ENCODE measurements at places on chromosomes 4 and X.

GRCh38 chrX:41317477-41318208, 16.3 kb upstream of the DDX3X start:
- DNase-seq = no peak

GRCh38 chrX:112888916-112889315, 48.3 kb upstream of the AMOT start:
- no peak for DNase-seq

GRCh38 chrX:143648705-143649104, 12.8 kb upstream of the SLITRK4 start:
- no peak for DNase-seq

GRCh38 chr4:72602396-72603376, 33.7 kb upstream of the ADAMTS3 start:
- DNase-seq = no peak

GRCh38 chr4:43835869-43836268, 612.7 kb downstream of the KCTD8 start:
- no peak for DNase-seq

DNA sequence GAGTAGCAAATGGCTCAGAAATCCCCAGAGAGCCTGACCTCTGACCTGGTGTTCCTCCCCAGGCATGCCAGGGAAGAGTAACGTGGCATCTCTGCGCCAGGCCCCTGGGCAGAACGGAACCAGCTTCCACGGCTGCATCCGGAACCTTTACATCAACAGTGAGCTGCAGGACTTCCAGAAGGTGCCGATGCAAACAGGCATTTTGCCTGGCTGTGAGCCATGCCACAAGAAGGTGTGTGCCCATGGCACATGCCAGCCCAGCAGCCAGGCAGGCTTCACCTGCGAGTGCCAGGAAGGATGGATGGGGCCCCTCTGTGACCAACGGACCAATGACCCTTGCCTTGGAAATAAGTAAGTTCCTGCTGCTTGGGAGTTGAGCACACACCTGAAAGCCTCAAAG, 83.4 kb upstream of the PACRGL start:
- no peak for DNase-seq

DNA sequence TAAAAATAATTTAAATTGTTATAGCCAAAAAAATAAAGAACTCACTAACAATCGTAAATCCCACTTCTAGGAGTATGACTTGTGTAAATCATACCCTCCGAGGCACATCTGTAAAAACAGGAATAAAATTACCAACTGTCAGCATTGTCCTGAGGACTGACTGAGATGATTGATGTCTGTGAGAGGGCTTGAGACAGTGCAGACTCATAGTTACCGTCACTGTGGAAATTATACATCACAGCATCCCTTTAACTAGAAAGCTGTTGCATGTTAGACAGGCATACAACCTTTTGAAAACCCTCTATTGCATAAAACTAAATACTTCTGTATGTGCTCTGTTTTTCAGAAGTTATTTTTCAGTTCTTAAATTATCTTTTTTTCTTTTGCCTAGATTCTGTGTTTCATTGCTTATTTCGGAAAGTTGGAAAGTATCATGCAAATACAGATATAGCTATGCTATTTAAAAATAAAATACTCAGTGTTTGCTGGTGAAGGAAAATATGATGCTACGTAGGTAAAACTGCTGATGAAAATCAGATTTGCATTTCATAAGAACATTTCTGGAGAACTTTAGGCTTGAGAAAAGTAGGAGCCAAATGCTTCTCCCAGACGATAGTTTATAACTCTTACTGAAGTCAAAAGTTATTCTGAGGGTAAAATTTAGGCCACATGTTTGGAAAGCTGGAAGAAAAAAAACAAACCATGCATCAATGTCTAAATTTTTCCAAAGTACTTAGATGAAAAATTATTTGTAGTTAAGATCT, 13.6 kb upstream of the RBPJ start:
- no peak for DNase-seq

DNA sequence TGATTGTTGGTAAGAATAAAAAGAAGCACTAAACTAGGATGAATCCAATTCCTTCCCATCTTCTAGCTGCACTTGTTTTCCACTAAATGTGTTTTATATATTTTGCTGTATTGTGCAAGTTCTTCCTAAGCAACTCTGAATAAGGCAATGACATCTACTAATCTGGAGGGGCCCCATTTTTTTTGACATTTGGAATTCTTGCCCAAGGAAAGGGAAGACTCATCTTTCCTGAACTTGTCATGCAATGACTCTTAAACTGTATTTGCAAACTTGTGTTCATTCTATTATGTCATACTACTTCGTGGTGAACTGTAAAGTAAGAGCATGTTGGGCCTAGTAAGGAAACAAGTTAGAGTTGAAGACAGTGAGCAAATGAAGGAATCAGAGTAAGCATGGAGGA, 45.9 kb downstream of the FREM3 start:
- no peak for DNase-seq

- no peak for DNase-seq
These were observed 44.8 kb downstream of the NPFFR2 start for GRCh38 chr4:72076562-72076961.

DNA sequence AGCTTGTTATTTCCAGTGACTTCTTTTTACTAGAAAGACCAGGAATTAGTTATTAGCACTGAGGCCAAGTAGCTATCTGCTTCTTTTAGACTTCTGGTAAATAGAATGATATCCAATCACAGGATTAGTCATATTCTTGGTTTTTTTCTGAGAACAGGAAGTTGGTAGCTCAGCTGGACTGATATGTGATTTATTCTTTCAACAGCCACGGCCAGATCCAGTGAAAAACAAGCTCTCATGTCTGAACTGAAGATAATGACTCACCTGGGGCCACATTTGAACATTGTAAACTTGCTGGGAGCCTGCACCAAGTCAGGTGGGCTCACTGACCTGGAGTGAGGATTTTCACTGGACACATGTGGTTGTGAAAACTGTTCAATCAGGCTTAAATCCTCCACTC, 48.6 kb downstream of the PDGFRA start:
- peak; percentile 39 for DNase-seq

GRCh38 chrX:154000051-154000450, 19.7 kb downstream of the IRAK1 start:
- DNase-seq = no peak

DNA sequence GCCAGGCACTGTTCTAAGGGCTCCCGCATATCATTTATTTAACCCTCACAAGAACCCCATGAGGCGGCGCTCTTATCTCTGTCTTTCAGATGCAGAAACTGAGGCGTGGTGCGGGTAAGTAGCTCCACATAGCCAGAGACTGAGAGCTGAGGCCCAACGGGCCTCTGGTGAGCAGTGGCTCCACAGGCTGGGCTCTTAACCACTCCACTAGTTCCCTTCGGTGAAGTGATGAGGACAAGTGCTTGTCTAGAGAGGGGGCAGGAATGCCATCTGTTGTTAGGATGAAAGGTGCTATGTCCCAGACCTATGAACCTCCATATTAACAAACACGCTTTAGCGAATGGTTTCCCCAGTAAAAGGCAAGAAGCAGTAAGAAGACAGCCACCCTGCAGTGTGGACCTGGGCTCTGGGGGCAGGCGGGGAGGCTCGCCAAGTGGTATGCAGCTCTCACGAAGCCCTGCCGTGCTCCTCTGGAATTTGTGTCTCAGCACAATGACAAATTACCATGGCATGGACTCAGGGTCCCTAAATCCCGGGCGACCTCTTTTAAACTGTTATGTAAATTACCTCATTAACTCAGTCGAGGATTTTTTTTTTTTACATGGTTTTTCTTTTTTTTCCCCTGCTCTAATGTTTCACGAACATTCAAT, 20.9 kb upstream of the S100G start:
- no peak for DNase-seq

GRCh38 chrX:71117358-71117757, 1.0 kb upstream of the MED12 start:
- DNase-seq = no peak

DNA sequence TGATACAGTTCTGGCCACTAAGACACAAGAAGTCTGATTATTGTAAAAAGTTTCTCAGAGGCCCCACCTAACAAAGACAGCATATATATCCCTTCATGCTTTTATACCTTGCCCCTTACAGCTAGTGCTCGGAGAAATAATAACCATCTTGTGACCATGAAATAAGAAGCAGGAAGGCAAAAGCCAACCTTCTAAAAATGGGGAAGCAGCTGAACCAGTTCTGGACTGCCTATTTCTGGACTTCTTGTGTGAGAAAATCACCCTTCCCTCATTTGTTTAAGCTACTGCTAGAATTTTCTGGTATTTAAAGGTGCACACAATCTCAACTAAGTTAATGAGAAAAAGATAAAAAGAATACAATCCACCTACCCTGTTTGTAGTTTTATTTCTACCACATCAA, 87.5 kb downstream of the CNOT6L start:
- DNase-seq = no peak

GRCh38 chrX:129980540-129981199, 1.8 kb upstream of the BCORL1 start:
- no peak for DNase-seq

- no peak for DNase-seq
These were observed 734 bp upstream of the SH3TC1 start for GRCh38 chr4:8198206-8198905.

DNA sequence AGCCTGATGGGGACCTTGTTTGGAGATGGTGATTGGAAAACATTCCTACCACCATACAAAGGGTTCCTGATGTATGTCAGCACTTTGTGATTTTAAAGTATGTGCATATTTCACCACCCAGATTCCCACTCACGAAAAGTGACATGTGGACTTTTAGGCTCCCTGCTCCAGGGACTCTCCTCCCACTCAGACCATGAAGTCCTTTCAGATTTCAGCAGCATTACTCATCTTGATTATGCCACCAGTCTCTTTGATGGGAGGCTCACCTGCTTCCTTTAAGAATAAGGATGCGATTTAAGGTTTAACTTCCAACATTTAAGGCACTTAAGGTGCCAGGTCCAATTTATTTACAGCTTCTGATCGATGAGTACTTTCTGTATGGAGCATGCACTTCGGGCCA, 204.4 kb downstream of the PPARGC1A start:
- DNase-seq = no peak

- DNase-seq = no peak
These were observed 146.9 kb downstream of the STIM2 start for GRCh38 chr4:27007507-27007906.

DNA sequence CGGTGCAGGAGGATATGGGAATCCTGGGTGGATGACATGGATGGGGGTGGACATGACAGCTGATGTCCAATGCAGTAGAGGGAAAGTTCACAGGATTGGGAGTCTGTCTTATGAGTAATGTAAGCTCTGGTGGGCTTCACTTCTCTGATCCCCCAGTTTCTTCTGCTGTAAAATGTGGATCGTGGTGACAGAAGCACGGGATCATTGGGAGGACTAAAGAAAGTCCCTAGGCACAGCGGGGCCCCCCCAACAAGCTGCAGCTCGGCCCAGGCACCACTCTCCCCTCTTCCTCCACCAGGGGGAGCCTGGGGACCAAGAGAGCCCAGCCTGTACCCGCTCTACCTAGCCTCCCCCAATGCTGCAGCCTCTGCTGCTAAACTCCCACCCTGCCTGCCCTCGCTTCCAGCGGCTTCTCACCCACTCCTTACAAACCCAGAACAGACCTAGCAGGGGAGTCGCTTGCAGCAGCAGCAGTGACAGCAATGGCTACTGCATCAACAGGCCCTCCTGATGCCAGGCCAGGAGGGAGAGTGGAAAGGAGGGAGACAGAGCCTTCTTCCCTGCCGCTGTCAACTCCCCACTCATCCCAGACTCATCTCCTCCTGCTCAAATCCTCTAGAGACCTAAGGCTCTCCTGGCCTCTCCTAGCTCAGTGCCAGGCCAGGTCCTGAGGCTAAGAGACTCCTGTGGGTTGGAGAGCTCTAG, 36.1 kb upstream of the IQSEC2 start:
- DNase-seq = no peak

DNA sequence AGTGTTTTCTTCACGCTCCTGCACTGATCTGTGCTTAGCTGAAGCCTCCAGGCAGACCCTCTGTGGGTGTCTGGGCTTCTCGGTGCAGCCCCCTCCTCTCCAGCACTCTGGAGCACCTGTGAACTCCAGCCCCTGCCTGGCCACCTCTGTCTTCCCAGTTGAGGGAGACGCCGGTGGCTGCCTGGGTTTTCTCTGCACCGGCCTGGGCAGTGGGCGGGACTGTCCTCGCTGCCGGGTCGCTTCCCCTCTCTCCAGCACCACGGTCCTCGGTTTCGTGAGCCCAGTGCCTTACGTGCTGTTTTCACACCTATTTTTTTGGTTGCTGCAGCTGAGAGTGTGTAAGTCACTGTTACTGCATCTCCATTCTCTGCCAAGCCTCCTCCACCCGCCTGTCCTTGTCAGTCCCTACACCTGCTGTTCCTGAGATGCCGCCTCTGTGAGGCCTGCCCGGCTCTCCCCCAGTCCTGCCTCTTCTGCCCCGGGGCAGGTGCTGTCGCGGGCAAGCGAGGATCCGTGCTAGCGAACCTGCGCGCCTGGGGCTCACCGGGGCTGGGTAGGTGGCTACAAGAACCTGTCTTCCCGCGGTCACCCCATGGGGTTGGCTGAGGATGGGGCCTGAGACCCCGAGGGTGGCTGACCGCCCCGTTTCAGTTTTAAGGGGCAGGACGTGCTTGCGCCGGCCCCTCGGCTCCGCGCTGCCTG, 2.4 kb upstream of the FGFRL1 start:
- DNase-seq = no peak

DNA sequence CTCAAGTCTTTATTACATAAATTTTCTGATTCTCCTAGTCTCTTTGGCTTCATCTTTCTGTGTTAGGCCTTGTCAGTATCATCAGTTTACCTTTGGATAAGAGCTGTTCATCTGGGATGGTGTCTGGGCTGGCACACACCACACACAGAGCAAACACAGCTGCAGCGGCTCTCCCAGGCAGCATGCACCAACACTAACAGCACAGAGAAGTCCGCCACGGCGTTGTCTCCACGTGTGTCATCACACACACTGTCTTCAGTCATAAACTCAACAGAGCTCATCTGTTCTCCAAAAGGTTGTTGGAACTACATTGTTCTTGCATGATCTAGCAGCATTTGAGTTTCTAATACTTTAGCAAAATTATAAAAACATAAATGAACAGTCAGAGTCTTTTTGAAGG, 851.9 kb upstream of the FRG1 start:
- DNase-seq = no peak

- no peak for DNase-seq
These were observed 552.0 kb downstream of the STIM2 start for GRCh38 chr4:27412613-27413012.

DNA sequence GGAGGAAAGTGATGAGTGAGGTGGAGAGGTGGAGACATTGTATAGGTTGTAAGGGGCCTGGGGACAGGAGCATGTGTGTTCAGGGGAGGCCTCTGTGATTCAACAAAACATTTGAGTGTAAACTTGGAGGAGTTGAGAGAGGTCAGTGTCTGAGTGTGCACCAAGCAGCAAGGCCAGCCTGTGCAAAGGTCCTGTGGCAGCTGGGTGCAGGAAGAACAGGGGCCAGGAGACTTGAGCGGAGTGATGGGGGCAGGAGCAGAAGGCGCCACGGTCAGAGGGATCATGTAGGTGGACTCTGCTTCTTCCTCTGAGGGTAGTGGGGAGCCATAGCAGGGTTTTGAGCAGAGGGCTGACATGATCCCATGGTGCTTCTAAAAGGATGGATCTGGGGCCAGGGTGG, 9.6 kb upstream of the PSAPL1 start:
- DNase-seq = no peak
